ENCODE measurements at places on chromosomes 16 and 17.

DNA sequence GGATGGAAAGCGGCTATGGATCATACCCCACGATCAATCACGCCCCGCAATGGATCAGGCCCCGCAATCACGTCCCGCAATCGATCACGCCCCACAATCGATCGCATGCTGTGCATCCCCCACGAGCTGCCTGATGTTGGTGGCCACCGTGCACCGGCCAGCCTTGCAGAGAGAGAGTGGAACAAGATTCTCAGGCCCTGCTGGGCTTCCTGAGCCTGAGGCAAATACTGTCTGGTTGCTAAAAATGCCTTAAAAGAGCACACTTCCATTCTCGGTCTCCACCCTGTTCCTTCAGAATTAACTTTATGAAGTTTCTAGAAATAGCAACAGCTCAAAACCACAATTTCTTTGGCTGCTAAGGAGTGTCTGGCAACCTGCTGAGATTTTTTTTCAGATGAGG, 81.5 kb downstream of the VPS53 start:
- no peak for DNase-seq

DNA sequence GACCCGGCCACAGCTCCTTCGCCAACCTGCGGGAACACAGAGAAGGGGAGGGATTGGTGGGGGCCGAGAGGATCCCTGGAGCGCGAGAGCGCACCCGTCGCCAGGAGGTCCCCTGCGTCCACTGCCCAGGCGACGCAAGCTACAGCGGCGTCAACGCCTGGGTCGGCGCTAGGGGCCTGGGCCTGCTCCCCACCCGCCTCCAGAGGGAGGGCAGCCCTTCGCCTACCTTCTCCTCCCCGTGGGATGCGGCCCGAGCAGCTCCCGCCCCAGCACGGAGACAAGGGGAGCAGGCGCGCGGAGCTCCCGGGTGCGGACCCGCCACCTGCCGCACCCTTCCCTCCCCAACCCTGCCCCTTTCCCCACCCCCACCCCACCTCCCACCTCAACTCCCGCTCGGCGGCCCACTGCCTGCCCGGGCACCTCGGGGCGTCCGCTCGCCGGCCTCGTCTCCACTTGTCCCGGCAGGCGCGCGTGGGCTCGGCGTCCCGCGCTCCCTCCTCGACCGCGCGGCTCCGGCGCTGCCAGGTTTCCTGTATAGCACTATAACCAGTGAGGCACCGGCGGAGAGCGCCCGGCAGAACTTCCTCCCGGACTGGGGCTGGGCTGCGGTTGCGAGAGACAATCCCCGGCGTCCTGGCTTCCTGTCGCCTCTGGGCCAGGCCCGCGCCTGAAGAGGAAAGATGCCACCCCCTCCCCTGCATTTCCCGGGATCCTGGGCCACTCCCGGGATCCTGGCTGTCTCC, 119.1 kb upstream of the SMURF2 start:
- no peak for DNase-seq

- no peak for DNase-seq
These were observed 126.1 kb downstream of the PITPNC1 start for GRCh38 chr17:67503184-67503583.

GRCh38 chr17:6666557-6666956, 15.0 kb downstream of the C17orf100 start:
- DNase-seq = no peak

DNA sequence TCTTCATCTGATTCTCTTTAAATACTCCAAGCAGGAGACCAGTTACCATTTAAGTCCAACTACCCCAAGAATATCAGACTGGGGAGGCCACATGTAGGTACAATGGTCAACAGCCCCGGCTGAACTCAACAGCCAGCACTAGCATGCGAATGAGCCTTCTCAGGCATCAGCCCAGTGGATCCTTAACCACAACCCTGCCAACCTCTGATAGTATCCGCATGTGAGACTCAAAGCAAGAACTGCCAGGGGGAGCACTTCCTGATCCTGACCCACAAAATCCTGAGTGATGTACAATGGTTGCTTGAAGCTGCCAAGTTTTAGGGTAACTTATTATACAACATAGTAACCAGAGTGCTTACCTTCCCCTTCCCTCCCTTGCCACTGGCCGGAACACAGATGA, 4.0 kb downstream of the PYY start:
- no peak for DNase-seq

DNA sequence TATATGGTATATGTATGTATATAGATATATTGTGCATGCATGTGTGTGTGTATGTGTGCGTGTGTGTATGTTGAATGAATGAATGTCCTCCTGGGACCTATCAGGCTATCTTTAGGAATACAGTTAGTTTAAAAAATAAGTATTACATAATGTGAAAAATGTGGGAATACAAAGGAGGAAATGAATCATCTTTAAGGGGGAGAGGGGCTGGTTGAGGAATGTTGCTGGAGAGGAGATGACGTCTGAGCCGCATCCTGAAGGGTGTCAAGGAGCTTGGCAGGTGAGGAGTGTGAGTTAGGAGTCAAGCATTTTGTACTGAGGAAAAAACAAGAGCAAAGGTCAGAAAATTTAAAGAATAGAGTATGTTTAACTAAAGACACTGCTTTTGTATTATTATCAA, 62.4 kb upstream of the NLK start:
- no peak for DNase-seq

DNA sequence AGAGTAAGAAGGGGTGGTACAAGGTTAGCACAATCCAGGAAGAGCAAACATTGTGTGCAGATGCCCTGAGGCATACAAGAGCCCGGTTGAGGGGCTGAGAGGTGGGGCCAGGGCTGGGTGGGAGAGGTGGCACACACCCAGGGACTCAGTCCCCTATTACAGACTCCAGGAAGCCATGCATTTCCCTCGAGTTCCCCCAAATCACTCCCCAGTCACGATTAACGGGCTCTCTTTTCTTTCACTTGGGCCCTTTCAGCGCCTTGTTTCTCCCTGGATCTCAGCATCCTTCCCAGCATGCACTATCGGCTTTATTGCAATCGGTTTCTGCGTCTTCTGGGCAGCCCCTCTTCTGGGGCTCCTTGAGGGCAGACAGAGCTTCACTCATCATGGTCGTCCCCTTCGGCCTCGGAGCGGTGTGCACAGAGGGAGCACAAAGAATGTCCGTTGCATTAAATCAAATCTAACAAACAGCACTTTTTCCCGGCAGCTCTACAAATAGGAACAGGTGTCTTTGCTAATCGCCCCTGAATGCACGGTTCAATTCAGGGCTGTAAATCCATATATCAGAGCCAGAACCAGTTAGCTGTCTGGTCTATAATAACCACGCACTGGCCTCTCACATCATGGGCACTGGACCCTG, 184.6 kb upstream of the HSBP1 start:
- DNase-seq = no peak

GRCh38 chr17:28524476-28525424, 18.6 kb downstream of the FOXN1 start:
- no peak for DNase-seq

GRCh38 chr17:29012535-29012934, 6.7 kb upstream of the SEZ6 start:
- DNase-seq = no peak

- DNase-seq = no peak
These were observed 142.0 kb downstream of the CPPED1 start for GRCh38 chr16:12661656-12662172.

- DNase-seq = no peak
These were observed 22.4 kb upstream of the SEC14L1 start for GRCh38 chr17:77118251-77118928.

- no peak for DNase-seq
These were observed 4.1 kb downstream of the SYNRG start for GRCh38 chr17:37605081-37605480.

DNA sequence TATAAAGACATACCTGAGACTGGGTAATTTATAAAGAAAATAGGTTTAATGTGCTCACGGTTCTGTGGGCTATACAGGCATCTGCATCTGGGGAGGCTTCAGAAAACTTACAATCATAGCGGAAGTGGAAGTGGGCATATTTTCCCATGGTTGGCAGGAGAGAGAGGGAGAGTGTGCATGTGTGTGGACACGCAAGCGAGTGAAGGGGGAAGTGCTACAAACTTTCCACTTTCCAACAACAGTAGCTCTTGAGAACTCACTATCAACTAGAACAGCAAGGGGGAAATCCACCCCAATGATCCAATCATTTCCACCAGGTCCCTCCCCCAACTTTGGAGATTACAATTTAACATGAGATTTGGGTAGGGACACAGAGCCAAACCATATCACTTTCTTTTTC, 11.1 kb downstream of the TAOK1 start:
- DNase-seq = no peak

DNA sequence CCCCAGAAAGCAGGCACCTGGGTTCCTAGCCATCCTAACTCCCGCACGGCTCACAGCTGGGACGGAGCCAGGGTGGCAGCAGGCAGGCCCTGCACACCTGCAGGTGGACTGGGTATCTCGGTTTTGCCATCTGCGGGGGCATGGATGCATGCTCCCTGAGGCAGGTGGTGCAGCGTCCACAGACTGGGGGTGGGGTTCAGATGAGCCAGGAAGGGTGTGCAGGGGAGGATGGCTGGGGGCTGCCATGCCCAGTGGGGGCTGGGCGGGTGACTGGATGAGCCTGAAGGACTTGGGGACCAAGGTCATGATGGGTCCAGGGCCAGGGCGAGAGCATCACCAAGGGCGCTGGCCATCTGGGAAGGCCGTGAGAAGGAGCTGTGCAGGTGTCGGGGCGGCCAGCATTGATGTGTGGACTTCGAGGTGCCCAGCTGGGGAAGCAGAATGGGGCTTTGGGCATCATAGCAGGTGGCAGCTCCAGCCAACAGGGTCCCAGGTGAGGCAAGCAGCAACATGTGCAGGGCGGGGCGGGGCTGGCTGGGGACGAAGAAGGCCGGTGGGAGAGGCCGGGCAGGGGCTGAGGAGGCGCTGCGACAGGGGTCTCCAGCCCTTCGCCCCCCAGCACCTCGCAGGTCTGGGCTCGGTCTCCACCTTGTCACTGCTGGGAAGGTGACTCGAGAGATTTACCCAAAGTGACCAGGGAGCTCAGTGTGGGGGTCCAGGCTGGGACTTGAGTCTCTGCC, 41.0 kb upstream of the ZNF469 start:
- DNase-seq = no peak

DNA sequence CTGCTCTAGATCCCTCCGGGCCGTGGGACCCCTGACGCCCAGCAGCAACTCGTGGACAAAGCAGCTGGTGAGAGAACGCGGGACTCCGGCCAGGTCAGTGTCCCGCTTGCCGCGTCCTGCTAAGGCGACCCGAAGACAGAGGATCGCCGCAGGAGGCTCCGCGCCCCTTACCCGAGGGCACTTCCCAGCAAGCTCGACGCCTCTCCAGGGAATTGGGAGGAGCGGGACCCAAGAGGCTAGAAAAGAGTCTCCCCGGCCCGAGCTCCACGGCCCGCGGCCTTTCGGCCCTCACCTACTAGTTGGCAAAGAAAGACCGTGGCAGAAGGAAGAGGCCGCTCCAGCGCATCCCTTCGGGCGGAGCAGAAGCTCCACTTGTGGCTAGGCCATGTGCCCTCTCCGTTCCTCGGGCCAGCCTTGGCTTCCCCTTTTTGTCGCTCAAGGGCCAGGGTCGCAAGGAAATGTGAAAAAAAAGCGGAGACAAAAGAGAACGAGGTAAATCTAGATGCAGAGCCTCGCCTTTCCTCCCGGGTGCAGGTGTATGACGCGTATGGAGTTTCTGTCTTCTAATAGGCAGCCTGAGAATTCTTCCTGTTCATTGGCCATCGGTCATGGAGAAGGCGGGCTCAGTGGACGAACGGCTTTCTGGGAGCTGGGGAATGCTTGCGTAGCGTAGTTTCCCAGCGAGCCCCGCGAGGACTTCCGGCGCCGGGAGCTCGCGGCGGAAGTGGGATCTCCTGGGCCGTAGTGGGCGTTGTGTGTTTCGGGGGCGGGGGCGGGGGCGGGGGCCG, at the start of gene ZNF213:
Gene ZNF213, plus strand, starts transcription at position 692 of the 788 bp plus-strand sequence. CDS start 2,252 bp downstream, outside the sequence.
- peak; percentile 96 for DNase-seq

GRCh38 chr17:78127888-78128550, 536 bp downstream of the TMC6 start:
- DNase-seq = no peak

GRCh38 chr16:78576941-78577340, 477.5 kb downstream of the WWOX start:
- no peak for DNase-seq

GRCh38 chr17:5555254-5555653, 29.1 kb downstream of the NLRP1 start:
- no peak for DNase-seq

- no peak for DNase-seq
These were observed 14.6 kb downstream of the GNGT2 start for GRCh38 chr17:49195751-49196150.

DNA sequence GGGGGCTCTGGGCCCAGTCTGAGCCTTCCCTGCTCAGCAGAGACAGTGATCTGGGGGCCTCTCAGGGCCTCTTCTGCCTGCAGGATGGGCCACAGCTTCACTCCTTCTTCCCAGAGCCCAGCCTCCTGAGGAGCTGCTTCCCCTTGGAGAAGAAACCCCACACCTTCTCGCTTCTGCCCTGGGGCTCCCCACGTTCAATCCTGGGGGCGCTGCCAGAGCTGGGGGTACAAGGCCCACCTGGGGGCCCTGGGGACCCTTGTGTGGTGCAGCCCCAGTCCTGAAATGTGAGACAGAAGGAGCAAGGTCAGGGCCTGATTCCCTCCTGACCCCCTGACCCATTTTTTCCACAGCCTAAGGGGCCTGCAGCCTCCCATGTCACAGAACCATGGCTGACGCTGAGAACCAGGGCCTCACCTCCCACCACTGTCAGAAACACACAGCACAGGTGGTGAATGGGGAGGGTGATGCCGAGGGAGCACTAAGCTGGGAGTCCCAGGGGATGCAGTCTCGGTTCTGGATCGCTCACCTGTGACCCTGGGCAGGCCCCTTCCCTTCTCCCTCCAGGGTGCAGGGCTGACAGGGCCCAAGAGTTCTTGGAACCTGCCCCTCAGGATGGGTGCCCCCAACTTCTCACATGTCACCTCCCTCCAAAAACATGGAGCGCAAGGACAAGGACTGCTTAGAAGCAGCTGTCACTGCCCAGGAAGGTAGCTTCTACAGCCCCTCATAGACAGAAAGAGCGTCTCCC, 21.6 kb upstream of the MPO start:
- no peak for DNase-seq

GRCh38 chr16:66490774-66491715, 58.9 kb downstream of the TK2 start:
- no peak for DNase-seq

DNA sequence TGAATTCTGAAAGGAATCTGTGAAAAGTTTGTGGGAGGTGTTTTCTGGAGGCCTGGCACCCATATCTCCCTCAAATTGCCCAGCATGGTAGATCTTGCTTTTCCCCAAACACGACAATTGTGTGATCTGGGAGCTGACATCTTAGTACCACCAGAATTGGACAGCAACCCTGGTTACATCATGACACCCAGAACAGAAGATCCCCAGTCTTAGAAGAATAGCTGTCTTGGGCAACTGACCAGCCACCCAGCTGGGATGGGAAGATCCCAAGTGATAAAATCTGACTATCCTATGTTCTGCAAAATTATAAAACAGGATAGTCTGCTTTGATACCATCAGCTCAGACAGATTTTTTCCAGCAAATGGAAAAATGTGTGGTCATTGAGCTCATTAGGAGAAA, 235.3 kb downstream of the CDH13 start:
- DNase-seq = no peak

DNA sequence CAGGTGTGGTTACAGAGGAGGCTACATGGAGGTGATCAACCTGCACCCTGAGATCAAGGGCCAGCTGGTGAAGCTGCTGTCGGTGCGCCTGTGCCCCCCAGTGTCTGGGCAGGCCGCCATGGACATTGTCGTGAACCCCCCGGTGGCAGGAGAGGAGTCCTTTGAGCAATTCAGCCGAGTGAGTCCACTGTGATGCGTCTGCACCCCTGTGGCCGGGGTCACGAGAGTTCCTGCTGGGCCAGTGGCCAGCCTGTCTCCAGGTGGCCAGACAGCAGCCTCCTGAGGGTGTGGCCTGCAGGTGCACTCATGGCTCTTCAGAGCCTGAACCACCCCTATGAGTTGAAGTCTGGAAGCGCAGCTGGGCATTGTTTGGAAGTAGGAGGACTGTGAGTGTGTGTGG, 38.1 kb downstream of the GPT2 start:
- no peak for DNase-seq
